ENCODE measurements at places on chromosomes 11 and 22.

DNA sequence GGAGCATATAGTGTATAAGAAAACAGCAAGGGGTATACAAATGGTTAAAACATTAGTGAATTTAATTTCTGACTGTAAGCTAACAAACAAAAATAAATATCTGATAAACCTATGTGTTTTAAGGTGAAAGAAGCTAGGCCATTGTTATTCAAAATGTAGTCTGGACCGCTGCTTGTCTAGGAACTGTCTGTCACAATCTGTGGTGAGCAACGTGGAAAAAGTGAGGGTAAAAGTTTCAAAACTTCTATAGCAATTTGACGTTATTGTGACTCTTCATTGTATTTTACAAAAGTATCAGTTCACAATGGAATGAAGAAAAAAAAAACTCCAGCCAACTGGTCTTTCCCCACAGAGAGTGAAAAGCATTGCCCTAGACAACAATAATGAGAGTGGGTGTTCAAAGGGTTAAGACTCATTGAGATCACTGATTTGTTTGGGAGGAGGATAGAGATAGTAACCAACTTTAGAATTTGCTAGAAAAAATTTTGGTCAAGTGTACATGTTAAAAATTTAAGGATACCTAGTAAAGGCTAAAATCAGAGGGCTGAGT, 79.1 kb downstream of the UVRAG start:
- DNase-seq = no peak

DNA sequence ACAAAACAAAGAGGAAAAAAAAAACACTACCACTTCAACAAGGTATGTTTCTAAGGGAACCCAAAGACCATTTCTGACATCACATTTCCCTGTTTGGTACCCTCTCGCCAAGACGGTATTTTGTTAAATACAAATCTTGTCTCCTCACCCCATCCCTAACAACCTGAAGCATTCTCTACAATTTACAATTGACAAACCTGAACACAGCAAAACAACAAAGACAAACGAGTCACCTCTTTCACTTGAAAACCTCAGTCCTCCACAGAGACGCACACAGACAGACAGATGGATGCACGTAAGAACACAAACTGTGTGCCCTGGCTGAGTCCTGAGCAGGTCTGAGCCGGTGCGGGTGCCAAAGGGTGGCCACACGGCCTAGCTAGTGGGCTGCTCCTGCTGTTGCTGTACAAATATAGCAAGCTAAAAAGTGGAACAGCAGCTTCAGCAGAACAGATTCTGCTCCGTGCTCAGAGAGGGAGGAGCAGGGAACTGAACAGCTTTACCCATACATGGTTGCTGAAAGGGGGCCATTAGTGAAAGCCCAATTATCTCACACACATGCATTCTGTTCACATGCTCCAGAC, 28.5 kb downstream of the CELF1 start:
- no peak for DNase-seq

GRCh38 chr11:34521265-34521664, 7.7 kb upstream of the ELF5 start:
- DNase-seq = no peak

DNA sequence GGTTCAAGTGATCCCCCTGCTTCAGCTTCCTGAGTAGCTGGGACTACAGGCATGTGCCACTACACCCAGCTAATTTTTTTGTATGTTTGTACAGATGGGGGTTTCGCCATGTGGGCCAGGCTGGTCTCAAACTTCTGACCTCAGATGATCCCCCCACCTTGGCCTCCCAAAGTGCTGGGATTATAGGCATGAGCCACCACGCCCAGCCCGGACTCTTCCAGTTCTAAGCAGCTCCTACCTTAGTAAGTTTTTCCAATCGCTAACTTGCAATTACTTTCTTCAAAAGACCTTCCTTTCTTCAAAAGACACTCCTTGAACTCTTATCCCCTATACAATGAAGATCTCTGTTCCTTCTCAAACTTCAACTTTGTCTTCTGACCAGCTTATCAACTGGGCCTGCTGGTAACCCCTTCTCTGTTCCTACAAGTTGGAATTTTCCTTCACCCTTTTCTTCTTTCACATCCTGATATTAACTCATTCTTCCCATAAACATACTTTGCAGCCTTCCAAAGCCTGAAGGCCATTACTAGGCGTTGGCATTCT, 25.8 kb downstream of the RBFOX2 start:
- no peak for DNase-seq

GRCh38 chr11:11981364-11981763, 27.1 kb downstream of the DKK3 start:
- no peak for DNase-seq

DNA sequence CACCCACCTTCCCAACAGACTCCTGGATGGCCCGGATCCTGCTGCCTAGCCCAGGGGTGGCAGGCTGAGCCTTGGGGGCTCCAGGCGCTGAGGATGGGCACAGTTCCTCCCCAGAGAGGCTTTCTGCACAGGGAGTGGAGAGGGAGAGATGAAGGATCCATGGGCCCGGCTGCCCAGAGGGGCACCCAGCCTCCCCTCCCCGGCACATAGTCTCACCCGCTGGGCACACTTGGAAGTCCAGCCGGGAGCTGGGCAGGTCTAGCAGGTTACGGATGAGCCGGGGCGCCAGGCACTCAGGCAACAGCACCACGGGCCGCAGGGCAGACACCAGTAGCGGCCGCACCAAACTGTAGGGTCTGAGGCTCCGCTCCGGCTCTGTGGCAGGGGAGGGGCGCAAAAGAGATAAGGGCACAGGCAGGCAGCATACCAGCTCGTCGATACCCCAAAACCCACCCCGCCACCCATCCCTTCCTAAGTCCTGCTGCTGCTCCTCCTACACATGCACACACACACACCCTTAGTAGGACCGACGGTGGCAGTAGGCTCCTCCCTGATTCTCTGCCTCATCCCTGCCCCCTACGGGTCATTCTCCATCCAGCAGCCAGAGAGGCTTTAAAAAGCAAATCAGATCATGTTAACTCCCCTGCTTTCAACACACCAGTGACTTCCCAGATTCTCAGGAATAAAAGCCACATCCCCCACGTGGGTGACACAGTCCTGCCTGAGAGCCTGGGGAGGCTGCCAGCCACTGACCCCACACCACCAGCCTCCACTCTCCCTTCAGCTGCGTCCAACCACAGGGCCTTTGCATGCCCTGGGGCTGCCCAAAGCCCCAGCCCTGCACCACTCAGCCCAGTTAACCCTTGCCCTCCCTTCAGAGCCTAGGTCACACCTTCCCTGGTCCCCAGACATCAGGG, 6.5 kb upstream of the MFNG start:
- DNase-seq = peak; percentile 65

DNA sequence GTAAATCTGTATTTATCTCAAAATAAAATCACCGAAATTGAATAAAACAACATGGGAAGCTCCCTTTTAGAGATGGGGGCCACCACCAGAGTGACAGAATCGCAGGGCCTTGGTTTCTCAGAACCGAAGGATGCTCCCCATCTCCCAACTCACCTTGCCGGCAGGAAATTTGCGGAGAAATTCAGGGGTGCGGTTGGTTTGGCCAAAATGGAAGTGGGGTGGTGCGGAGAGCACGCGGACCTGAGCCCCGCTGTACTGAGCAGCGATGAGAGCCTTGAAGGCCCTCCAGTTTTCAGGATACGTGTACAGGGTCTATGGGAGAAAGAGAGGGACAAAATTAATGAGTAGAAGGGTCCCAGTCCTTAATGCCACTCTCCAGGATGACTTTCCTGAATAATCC, 1.3 kb downstream of the EEF1G start:
- no peak for DNase-seq

- DNase-seq = no peak
Observed at GRCh38 chr11:10225553-10225952, 68.5 kb downstream of the SBF2 start.

DNA sequence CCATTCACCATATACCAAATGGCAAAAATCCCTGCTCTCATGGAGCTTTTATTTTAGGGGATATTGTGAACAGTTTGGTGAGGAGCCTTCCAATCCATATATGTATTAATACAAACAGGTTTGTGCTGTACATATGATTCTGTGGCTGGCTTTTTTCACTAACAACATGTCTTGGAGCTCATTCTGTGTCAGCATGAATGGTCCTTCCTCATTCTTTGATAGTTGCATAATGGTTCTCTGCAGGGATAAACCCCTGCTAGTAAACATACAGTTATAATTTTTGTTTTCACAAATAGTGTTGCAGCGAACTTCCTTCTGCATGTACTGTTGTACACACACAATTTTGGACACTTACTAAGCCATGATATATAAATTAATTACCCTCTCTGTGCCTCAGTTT, 8.3 kb downstream of the PRR5L start:
- DNase-seq = no peak

DNA sequence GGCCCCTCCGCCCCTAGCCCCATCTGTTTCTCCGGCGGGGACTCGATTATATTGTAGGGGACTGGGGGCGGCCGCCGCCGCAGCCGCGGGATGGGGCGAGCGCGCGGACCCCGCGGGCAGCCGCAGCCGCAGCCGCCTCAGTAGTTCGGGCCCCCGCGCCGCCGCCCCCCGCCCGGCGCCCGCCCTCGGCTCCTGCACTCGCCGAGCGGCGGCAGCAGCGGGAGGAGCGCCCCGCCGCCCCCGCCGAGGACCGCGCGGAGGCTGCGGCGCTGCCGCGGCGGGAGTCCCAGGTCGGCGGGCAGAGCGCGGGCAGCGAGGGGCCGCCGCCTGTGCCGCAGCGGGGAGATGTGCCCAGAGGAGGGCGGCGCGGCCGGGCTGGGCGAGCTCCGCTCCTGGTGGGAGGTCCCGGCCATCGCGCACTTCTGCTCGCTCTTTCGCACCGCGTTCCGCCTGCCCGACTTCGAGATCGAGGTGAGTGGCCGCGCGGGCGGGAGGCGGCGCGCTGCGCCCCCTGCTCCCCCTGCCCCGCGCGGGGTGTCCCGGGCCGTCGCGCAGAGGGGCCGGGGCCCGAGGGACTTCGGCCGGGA, at the start of gene CECR2:
TSS of gene CECR2 (plus strand) at position 22 of the 587 bp plus-strand sequence. CDS start at position 346, 324 bp downstream.
- no peak for DNase-seq

GRCh38 chr11:35852056-35852455, 91.8 kb upstream of the LDLRAD3 start:
- DNase-seq = no peak

DNA sequence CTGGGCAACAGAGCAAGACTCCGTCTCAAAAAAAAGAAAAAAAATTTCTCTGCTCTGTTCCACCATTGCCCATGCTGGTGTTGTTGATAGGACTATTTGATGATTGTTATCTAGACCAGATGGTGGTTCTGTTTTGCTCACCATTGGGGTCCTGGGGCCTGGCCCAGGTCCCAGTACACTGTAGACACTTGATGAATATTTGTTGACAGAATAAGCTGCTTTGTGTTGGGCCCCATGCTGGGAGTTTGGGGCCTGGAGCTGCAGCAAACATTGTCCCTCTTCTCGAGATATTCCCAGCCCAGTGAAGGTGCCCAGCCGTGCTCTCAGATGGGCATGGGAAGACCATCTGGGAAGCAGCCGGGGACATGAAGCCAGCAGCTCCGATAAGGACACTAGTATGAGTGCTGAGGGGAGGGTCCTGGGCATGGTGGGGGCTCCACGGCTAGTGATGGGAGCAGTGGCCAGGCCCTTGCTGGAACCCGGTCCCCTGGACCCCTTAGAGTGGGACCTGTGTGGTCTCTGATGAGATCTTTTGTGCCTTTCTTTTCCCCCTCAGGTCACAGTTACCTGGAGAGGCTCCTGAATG, 13.6 kb downstream of the INCENP start:
- no peak for DNase-seq

- DNase-seq = no peak
Observed at GRCh38 chr22:27783436-27784119, 18.0 kb downstream of the MN1 start.

All from HCEC 1CT (cell line).